Effector memory CD4-positive, alpha-beta T cell (primary cell): ENCODE measurements at places on chromosomes 3 and 15.

GRCh38 chr3:136114421-136114820 lies 81.7 kb downstream of the MSL2 start:
- H3K27ac ChIP-seq, result no peak overlapping the region
- no peaks in the 10 kb centered on the region for H3K36me3 ChIP-seq
- H3K27me3 ChIP-seq, result no peaks in the 10 kb centered on the region
- no peak overlapping the region for H3K4me3 ChIP-seq
- no peak for DNase-seq

- H3K4me3 ChIP-seq, result no peak overlapping the region
- H3K36me3 ChIP-seq, result peaks cover 46% of the 10 kb centered on the region
- no peaks in the 10 kb centered on the region for H3K27me3 ChIP-seq
- no peak overlapping the region for H3K27ac ChIP-seq
- no peak for DNase-seq
Measured at GRCh38 chr3:31622636-31623288, 90.0 kb downstream of the STT3B start.

DNA sequence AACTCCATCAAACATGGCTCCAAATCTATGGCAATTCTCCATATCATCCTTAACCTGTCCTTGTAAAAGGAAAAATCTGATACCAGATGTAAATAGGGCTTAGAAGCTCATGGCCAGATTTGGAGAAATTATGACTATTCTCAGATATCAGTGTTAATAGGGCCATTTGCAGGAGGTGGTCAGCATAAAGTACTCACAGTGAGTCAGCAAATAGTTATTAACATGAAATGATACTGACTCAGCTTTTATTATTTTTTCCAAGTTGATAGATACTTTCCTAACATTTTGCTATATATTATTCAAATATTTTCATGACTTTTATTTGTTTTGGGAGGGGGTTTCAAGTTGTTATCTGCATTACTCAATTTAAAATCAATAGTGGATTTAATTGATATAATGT lies 255.8 kb downstream of the MFSD1 start:
- DNase-seq, result no peak
- H3K4me3 ChIP-seq, result no peak overlapping the region
- H3K27me3 ChIP-seq, result no peaks in the 10 kb centered on the region
- no peaks in the 10 kb centered on the region for H3K36me3 ChIP-seq
- no peaks in the 10 kb centered on the region for H3K4me1 ChIP-seq

DNA sequence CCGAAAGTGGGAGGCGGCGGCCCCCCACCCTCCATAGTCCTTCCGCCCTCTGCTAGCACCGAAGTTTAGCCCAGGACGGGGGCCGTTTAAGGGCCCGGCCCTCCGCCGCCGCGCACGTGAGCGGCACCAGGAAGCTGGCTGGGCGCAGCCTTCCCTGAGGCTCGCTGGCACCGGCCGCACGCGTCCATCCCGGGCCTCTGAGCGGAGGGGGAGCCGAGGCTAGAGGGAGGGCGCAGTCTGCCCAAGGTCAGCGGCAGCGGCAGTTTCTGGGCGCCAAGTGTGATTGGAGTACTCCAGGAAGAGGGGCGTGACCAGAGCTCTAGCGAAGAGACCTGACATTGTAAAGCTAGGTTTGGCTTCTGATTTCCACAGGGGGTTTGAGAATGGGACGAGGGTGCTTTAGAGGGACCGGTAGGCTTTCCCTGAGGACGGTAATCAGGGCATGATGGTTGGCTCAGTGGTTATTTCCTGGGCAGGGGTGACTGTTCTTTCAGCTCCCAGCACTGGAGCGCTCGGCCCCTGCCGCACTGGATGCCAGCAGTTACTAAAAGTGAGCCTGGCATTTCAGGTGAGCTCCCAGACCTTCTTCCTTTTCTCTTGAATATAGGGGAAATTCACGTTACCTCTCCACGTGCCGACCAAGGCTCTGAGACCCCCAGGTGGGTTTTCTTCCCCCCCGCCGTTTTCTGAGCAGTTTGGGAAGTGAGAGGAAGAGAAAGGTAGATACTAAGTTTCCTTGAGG lies 853 bp downstream of the TEX264 start:
- no peaks in the 10 kb centered on the region for H3K27me3 ChIP-seq
- H3K4me3 ChIP-seq, result peak overlapping the region; percentile 86
- H3K27ac ChIP-seq, result peak overlapping the region; percentile 81
- DNase-seq, result peak; percentile 49
- H3K36me3 ChIP-seq, result no peaks in the 10 kb centered on the region

GRCh38 chr3:53171827-53172505 lies 11.0 kb downstream of the PRKCD start:
- DNase-seq, result no peak
- no peak overlapping the region for H3K27ac ChIP-seq
- H3K27me3 ChIP-seq, result no peaks in the 10 kb centered on the region
- no peak overlapping the region for H3K4me3 ChIP-seq

DNA sequence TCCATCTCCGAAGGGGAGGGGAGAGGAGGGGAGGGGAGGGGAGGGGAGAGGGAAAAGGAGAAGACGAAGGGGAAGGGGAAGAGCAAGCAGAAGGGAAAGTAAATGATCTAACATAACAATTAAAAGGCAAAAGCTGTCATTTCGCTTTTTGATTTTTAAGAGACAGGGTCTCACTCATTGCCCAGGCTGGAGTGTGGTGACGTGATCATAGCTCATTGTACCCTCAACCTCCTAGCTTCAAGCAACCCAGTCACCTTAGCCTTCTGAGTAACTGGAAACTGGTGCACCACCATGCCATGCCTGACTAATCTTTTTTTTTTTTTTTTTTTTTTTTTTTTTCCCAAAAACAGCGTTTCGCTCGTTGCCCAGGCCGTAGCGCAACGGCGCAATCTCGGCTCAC lies 22.6 kb downstream of the ADAM10 start:
- no peak overlapping the region for H3K4me3 ChIP-seq
- no peaks in the 10 kb centered on the region for H3K4me1 ChIP-seq
- no peaks in the 10 kb centered on the region for H3K36me3 ChIP-seq
- no peak for DNase-seq

DNA sequence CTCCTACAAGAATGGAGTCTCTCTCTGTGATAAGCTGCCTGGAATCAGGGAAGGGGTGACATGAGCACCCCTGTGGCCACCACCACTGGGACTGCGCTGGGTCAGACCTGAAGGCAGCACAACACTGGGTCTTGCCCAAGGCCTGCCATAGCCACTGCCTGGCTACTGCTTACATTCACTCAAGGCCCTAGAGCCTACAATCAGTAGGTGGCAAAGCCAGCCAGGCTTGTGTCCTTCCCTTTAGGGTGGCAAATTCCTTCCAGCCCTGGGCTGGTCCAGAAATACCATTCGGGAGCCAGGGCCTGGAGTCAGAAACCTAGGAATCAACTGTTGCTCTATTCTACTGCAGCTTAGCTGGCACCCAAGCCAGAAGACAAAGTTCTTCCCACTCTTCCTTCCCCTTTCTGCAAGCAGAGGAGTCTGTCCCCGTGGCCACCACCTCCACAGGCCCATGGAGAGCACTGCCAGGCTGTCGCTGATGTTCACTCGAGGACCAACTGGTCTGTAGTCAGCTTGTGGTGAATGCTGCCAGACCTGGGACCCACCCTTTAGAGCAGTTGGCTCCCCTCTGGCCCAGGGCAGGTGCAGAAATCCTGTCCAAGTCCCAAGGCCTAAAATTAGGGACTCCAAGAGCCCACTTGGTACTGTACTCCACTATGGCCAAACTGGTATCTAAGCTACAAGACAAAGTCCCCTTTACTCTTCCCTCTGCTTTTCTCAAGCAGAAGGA lies 307.4 kb downstream of the THSD4 start:
- no peaks in the 10 kb centered on the region for H3K27me3 ChIP-seq
- no peak overlapping the region for H3K27ac ChIP-seq
- no peaks in the 10 kb centered on the region for H3K4me1 ChIP-seq
- H3K4me3 ChIP-seq, result no peak overlapping the region
- H3K36me3 ChIP-seq, result no peaks in the 10 kb centered on the region

- no peak overlapping the region for H3K27ac ChIP-seq
- H3K4me1 ChIP-seq, result no peaks in the 10 kb centered on the region
- H3K4me3 ChIP-seq, result no peak overlapping the region
Measured at GRCh38 chr3:34858067-34858660, 781.2 kb upstream of the ARPP21 start.

GRCh38 chr3:129689036-129689435 lies 82.6 kb upstream of the PLXND1 start:
- H3K4me1 ChIP-seq, result no peaks in the 10 kb centered on the region
- H3K4me3 ChIP-seq, result no peak overlapping the region
- no peak overlapping the region for H3K27ac ChIP-seq
- H3K36me3 ChIP-seq, result no peaks in the 10 kb centered on the region

GRCh38 chr15:51758645-51759044 lies 7.2 kb downstream of the TMOD2 start:
- H3K27me3 ChIP-seq, result no peaks in the 10 kb centered on the region
- no peaks in the 10 kb centered on the region for H3K36me3 ChIP-seq
- DNase-seq, result no peak
- no peaks in the 10 kb centered on the region for H3K4me1 ChIP-seq

GRCh38 chr15:92523176-92523575 lies 129.5 kb downstream of the ST8SIA2 start:
- no peaks in the 10 kb centered on the region for H3K4me1 ChIP-seq
- no peaks in the 10 kb centered on the region for H3K27me3 ChIP-seq
- no peak overlapping the region for H3K27ac ChIP-seq
- H3K36me3 ChIP-seq, result no peaks in the 10 kb centered on the region
- H3K4me3 ChIP-seq, result no peak overlapping the region

- H3K4me1 ChIP-seq, result no peaks in the 10 kb centered on the region
- H3K27me3 ChIP-seq, result no peaks in the 10 kb centered on the region
- H3K4me3 ChIP-seq, result no peak overlapping the region
- no peak overlapping the region for H3K27ac ChIP-seq
- DNase-seq, result no peak
Measured at GRCh38 chr3:169283951-169284350, 379.6 kb downstream of the MECOM start.

DNA sequence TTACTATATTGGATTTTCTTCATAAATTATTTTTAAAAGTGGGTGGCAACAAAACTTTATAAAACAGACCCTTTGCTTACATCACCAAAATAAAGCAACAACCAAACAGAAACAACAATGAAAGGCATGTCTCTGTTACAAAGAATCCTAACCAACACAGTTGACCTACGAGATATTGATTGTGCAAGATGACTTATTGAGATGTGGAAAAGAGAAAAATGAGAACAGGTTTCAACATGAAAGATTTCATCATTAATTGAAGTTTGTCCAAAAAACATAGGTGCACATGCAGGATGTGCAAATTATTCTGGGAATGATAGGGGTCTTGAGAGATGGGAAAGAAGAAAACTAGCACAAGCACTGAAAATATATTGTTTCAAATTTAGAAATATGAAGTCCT lies 9.0 kb downstream of the GMNC start:
- DNase-seq, result no peak
- H3K4me1 ChIP-seq, result no peaks in the 10 kb centered on the region
- no peaks in the 10 kb centered on the region for H3K27me3 ChIP-seq
- H3K27ac ChIP-seq, result no peak overlapping the region
- H3K4me3 ChIP-seq, result no peak overlapping the region

DNA sequence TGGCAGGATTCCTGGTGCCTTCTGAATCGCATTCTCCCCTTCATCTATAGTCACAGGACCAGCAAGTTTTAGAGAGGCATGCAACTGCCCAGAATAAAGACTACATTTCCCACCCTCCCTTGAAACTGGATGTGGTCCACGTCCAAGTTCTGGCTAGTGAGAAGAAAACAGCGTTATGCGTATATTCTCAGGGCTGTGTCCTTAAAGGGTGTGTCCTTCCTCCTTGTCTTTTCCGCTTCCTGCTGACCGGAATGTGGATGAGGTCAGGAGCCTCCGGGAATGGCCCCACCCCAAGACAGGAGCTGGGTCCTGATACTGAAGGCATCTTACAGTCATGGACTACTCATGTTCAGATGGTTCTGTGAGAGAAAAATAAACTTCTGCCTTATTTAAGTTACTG lies 20.2 kb downstream of the CHST2 start:
- no peaks in the 10 kb centered on the region for H3K4me1 ChIP-seq
- H3K27ac ChIP-seq, result no peak overlapping the region
- H3K36me3 ChIP-seq, result no peaks in the 10 kb centered on the region
- no peaks in the 10 kb centered on the region for H3K27me3 ChIP-seq
- DNase-seq, result no peak
- no peak overlapping the region for H3K4me3 ChIP-seq
